ENCODE measurements at places on chromosomes 6 and 20.

GRCh38 chr6:52407467-52407866 is 12.7 kb upstream of the EFHC1 start:
- no peak for DNase-seq

DNA sequence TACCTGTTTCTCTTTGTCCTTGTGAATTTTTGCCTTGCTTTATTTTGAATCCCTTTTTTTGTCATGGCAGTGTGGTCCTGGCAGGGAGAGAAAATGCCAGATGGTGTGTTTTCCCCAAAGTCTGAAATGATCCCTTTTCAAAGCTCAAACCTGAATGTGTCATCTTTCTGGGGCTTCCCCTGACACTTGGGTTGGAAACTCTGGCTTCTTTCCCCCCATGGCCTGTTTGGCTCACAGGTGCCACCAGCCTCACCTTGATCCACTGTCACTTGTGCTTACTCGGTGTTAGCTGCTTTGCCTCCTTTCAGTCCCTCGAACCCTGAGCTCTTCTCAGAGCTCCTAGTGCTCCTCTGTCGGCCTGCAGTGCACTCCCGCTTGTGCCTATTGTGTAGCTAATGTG is 22.3 kb downstream of the MYBL2 start:
- no peak for DNase-seq

DNA sequence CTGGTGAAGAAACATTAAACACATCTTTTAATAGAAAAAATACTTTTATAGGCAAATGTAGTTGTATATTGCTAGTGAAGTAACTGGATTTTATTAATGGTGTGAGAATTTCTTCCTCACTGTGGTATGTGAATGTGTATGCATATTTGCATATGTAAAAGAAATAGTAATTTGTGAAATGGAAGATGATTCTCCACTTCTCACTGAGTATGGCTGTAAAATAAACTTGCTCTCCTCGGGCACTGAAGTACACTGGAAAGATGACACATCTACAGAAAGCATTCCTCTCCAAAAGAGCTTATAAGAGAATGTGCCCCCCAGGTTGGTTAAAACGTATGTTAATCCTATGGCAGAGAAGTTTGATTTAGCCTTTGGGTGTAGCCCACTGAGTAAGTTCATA is 155.5 kb downstream of the LPA start:
- no peak for DNase-seq

DNA sequence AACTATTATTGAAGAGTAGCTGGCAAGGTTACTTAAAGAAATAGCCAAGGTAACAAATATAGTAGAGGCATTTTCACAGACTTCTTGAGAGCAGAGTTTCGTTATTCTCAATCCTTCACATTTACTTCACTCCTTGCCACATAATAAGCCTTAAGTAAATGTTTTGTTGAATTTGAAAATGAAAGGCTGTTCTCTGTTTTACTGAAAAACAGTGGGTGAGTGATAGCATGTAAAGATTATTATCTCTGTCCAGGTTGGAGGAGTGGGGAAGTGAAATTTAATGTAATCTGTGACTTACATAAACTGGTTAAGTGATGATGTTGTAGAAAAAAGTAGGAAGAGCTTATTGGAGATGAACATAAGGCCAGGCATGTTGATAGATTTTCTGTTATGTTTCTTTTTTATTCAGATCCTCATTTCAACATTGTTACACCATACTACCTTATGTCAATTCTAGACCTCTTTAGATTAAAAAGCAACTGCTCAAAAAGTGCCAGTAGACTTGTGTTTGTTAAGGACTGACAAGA is 55.0 kb downstream of the QKI start:
- DNase-seq: no peak

- DNase-seq: no peak
Observed at GRCh38 chr6:158472447-158472846, 87.4 kb upstream of the TMEM181 start.

GRCh38 chr6:99822741-99823512 is 171.1 kb downstream of the MCHR2 start:
- DNase-seq: no peak

GRCh38 chr20:25676164-25676809 is 20.4 kb downstream of the ZNF337 start:
- no peak for DNase-seq

DNA sequence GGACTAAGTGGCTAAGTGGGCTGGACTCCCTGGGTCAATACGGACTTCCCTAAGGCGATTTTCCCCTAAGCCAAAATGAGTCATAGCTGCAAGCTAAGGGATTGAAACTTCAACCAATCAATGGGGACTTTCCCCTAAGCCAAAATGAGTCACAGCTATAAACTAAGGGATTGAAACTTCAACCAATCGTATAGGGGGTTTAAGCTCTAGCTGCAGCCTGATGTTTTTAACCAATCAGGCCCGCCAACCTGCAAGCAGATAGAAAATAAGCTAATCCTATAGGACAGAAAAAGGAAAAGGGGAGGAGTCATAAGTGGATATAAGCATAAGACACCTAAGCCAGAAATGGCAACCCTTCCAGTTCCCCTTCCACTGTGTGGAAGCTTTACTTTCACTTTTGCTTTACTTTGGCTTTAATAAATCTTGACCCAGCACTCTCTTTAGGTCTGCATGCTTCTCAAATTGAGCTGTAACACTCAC is 655.0 kb upstream of the HS3ST5 start:
- no peak for DNase-seq

DNA sequence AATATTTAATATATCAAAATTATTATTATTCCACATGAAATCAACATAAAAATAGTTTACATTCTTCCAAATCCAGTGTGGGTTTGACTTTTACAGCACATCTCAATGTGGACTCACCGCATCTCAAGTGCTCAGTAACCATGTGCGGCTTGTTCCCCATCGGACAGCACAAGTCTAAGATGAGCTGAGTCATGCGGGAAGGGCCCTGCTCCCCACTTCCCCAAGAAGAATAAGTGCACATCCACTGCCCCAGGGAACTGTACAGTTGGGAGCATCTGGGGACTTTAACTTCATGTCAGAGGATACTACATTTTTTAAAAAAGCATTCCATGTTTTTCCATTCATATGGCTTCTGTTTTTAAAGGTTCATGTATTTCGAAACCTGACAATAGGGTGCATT is 325.6 kb downstream of the BTBD3 start:
- no peak for DNase-seq

GRCh38 chr20:16147216-16147615 is 426.0 kb downstream of the KIF16B start:
- DNase-seq: no peak

DNA sequence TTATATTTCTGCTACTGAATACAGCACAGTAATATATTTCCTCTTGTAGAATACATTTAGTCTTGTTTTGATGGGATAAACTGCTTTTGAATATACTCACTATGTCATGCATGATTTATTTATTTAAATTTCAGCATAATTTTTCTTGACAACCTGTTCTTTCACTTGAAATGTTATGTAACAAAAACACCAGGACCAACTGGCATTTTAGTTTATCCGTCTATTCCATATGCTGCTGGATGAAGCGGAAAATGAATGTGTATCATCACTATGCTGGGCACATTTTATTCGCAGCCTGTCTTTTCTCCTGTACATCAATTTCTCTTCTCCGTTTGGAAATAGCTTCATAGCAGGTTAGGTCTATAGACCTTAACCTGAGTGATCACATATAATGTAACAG is 206.8 kb upstream of the PLCB4 start:
- no peak for DNase-seq

DNA sequence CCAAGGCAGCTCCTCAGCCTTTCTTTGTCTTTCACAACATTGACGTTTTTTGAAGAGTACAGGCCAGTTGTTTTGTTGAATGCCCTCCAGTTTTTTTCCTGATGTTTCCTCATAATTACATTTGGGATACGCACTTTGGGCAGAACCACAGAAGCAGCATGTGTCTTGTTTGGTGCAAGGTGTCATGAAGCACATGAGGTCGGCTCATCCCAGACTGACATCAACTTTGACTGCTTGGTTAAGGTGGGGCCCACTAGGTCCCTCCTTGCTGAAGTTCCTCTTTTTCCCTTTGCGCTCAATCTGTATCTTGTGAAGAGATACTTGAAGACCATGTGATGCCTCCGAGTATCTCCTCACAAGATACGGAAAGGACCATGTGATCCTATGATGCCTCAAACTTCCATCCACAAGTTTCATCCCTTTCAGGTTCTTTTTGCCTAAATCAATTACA is 10.5 kb downstream of the SNAI1 start:
- no peak for DNase-seq

- DNase-seq: no peak
Observed at GRCh38 chr6:48933136-48933535, 529.9 kb downstream of the MMUT start.

DNA sequence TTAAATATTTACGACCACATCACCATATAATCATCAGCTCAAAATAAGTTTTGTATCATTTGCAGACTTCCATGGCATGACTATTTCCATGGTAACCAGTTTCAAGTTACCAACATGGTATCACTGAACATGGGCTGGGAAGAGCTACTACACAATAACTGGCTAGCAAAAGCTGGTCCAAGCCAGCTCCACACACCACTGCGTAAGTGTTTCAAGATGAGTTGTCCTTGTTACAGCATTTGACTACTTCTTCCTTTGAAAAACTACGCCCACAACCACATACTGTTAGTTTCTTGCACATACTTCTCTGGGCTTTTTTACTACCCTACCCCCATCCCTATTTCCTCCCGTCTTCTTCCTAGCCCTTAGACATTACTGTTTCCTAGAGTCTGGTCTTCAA is 8.5 kb downstream of the CD164 start:
- no peak for DNase-seq

Measured in stimulated activated CD8-positive, alpha-beta memory T cell treated with anti-CD3 and anti-CD28 coated beads, Interleukin-2, amount 100 ng/mL, for 1 hour (primary cell).